ENCODE measurements at places on chromosomes 7 and 10. TPM values are rescaled to one million over a fixed set of nuclear protein-coding genes. Genes with fewer than 3 reads are reported as not detected.
A peak's percentile ranks its signal among the peaks of the same experiment; 100 is the strongest.

DNA sequence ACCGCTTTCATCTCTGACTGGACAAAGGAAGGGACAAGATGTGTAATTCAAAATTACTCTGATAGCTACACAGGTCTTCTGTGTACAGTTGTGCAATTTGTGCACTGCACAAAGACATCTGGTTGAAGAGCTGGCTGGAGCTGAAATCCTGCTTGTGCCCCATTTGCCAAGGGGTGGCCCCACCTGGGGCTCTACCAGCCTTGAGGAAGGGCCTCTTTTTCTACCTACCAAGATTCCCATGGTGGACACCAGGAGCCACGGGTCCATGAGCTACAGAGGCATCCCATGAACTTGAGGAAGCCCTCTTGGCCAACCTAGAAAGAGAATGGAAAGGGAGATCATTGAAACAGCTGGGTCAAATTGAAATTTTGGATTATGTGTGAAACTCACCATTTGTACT lies 43.2 kb downstream of the HHEX start:
- no peaks in the 10 kb centered on the region for H3K27me3 ChIP-seq
- no peaks in the 10 kb centered on the region for H3K36me3 ChIP-seq
- H3K4me3 ChIP-seq = no peak overlapping the region

DNA sequence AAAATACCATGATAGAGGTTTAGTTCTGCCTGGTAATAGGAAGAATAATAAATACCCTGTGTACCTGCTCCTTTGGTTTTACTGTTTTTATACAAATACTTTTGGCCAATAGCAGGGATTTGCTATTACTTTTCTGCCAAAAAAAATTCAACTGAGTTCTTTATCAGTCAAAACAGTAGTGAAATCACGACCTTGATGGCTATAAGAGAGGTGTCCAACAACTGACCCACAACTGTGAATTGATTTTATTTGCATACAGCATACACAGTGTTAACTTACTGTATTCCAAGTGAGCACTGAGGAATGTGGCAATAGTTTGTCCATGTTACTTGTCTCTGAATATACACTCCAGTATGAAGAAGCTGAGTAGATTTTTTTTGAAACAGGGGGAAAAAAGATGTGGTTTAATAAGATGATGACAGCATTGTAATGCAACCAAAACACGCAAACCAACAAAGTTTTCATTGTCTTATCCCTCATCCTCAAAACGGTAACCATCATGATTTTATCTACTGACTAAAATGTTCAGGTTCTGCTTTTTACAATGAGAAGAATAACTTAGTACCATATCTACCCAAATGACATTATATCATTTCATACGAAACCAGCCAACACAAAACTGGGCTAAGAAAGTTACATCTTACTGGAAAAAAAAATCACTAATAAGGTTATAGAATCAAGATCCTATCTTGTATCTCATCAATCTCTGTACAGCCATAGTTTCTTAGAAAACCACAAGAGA lies 63.3 kb downstream of the GSAP start:
- peaks cover 23% of the 10 kb centered on the region for H3K4me1 ChIP-seq
- H3K27me3 ChIP-seq = no peaks in the 10 kb centered on the region
- H3K4me3 ChIP-seq = peak overlapping the region; percentile 10
- no peak for DNase-seq
- peak overlapping the region; percentile 61 for H3K27ac ChIP-seq

The AKR1E2 gene
- not detected for total RNA-seq

- no peak overlapping the region for H3K4me3 ChIP-seq
- DNase-seq = no peak
- peaks cover 4% of the 10 kb centered on the region for H3K36me3 ChIP-seq
- no peaks in the 10 kb centered on the region for H3K27me3 ChIP-seq
- H3K27ac ChIP-seq = no peak overlapping the region
Observed at GRCh38 chr7:138513344-138513871, 53.3 kb downstream of the TRIM24 start.

DNA sequence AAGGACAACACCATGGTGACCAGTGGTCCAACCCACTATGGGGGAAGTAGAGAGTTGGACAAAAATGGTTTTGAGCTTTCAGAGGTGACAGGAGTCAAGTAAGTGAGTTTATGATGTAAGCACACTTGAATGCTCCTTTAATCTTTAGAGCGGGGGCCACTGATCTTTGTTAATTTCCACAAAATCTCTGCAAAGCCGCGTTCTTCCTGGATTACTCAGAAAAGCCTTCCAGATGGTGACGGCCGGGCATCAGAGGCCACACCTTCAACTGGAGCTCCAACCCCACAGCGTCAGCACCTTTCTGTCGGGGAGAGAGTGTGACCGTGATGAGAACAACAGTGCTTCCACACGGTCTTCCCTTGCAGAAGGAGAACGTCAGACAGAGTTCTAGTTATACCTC lies 35.2 kb upstream of the KLF6 start:
- H3K27ac ChIP-seq = no peak overlapping the region
- no peaks in the 10 kb centered on the region for H3K36me3 ChIP-seq
- H3K4me1 ChIP-seq = no peaks in the 10 kb centered on the region
- no peak for DNase-seq
- no peak overlapping the region for H3K4me3 ChIP-seq

- H3K36me3 ChIP-seq = no peaks in the 10 kb centered on the region
- H3K4me3 ChIP-seq = no peak overlapping the region
Observed at GRCh38 chr10:21953585-21954057, 49.9 kb downstream of the DNAJC1 start.

DNA sequence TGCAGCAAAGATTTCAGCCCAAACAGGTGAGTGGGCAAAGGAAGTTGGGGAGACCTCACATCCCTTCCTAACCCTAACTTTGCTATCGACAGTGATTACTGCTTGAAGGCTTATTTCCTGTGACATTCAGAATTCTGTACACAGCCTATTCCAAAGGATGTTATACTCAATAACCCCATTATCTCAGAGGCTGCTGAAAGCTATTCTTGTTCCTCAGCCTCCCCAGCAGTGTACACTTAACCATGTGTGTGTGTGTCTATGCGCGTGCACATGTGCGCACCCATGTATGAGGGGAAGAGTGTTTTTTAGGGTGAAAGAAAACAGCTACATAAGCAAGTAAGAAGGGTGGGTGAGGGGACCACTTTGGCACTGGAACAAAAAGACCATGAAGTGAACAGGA lies 90.4 kb upstream of the KCNIP2 start:
- no peak overlapping the region for H3K27ac ChIP-seq
- peaks cover 4% of the 10 kb centered on the region for H3K4me1 ChIP-seq
- no peak for DNase-seq
- peaks cover 2% of the 10 kb centered on the region for H3K36me3 ChIP-seq
- no peak overlapping the region for H3K4me3 ChIP-seq
- H3K27me3 ChIP-seq = no peaks in the 10 kb centered on the region

The PLXDC2 gene
- total RNA-seq = 0.31 TPM

The LIPF gene
- not detected for total RNA-seq

- H3K4me3 ChIP-seq = no peak overlapping the region
- H3K36me3 ChIP-seq = no peaks in the 10 kb centered on the region
- H3K27me3 ChIP-seq = no peaks in the 10 kb centered on the region
- DNase-seq = no peak
- H3K4me1 ChIP-seq = no peaks in the 10 kb centered on the region
Observed at GRCh38 chr7:117639966-117640365, 160.1 kb downstream of the CFTR start.

DNA sequence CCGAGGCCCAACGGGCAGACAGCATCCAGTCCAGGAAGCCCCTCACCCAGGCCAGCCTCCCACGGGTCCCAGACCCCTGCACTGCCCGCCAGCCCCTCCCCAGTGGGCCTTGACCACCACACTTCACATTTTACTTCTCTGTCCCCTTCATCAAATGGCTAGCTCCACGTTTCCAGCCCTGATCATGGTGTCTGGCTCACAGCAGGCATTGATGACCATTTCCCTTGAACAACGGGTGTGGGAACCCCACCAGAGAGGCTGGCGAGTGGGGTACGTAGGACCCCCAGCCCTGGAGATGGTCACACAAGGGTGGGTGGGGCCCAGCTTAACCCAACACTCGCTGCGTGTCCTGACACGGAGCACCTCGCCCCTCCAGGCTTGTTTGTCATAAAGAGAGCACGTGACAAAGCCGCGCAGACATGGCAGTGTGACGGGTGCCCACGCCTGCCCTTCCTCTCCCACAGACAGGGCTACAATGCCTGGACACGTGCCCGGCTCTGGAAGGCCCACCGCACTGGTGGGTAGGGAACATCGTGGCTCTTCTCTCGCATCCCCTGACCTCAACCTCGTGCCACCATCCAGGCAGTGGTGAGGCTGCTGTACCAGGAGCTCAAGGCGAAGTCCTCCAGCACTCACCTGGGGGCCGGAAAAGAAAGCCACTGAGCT lies 267.7 kb downstream of the MAD1L1 start:
- no peak for DNase-seq
- H3K4me3 ChIP-seq = no peak overlapping the region
- H3K36me3 ChIP-seq = peaks cover 10% of the 10 kb centered on the region

DNA sequence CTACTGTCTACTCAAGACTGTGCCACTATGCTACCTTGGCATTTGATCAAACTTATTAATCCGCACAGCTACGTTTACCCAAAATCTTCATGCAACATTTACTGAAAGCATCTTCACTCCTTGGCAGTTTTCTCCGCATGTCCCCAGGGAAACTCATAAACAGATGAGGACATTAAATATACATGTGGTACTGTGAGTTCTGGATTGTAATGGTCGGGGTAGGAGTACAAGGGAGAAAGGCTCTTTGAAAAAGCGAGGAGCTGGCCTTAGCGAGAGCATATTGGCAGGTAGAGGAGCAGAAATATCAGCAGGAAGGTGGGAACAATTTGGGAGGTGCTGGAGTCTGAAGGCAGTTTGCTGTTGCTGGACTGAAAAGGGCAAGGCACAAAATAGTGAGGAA lies 107.1 kb upstream of the NOBOX start:
- DNase-seq = no peak
- H3K36me3 ChIP-seq = no peaks in the 10 kb centered on the region
- no peak overlapping the region for H3K4me3 ChIP-seq
- H3K4me1 ChIP-seq = peaks cover 9% of the 10 kb centered on the region
- no peaks in the 10 kb centered on the region for H3K27me3 ChIP-seq

DNA sequence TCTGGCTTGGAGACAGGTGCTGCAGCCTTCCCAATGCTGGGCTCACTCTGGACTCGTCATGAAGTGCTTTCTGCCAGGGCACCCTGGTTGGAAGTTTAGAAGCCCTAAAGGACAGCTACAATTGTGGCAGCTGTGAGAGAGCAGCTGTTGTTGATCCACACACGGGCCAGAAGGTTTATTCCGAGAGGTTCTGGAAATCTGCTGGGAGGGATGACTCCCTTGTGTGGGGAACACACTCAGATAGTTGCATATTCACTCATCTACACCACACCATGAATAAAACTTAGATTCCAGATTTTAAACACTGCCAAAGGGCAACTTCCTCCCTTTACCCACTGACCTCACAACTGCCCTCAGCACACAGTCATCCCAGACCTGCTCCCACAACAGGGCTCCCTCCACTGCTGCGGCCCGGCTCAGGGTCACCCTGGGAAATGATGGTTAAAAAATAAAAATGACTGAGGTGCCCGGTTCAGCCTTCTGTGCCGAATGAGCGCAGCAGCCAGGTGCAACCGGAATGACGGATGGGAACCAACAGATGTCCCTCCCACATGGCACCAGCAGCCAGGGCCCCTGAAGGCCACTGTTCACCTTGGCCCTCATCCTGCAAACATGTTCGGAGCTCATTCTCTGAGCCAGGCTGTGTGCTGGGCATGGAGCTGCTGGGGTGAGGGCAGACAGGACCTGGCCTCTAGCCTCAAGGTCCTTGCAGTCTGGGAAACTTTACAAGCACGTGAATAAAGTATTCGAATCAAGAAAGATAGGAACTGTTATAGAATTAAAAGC lies 40.2 kb downstream of the ASB13 start:
- H3K27ac ChIP-seq = no peak overlapping the region
- no peaks in the 10 kb centered on the region for H3K36me3 ChIP-seq
- H3K27me3 ChIP-seq = peaks cover 3% of the 10 kb centered on the region

The KAZALD1 gene
- total RNA-seq = 4.3 TPM

DNA sequence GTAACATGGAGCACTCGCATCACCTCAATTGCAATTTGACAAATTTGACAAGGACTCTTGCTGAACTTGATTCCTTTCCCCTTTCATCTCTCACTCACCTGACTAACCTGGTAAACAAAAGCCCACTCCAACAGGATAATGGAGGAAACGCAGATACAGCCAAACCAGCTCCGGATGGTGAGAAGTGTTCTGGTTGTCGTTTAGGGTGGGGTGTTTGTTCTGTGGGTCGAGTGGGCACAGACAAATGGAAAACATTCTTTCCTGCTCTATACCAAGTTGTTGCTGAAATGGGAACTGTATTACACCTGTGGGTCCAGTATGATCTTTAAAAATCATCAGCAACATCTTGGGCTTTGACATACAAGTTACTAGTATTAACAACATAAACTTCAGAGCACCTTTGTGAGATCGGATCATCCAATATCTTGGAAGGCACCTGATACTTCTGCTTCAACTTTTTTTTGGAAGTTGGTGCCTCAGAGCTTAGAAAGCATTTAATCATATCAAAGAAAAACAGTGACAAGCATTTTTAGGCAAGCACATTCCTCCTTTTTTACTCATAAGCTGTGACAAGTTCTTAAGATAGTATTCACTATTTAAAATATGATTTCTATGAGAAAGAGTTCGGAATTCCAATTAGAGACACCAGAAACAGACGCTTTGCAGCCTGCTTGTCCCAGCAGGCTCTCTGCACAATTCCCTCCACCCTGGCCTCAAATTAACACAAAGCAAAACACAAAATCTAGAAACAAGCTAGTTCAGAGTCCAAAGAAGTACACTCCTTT lies 58.1 kb downstream of the CCDC186 start:
- no peaks in the 10 kb centered on the region for H3K36me3 ChIP-seq
- no peak for DNase-seq

The TSC22D4 gene
- 63.7 TPM for total RNA-seq

- H3K36me3 ChIP-seq = no peaks in the 10 kb centered on the region
- no peak overlapping the region for H3K4me3 ChIP-seq
- no peak overlapping the region for H3K27ac ChIP-seq
- no peak for DNase-seq
- peaks cover 11% of the 10 kb centered on the region for H3K4me1 ChIP-seq
Observed at GRCh38 chr7:22584179-22584578, 84.2 kb upstream of the STEAP1B start.

The OR6B1 gene
- total RNA-seq = not detected

The PRF1 gene
- 1.5 TPM for total RNA-seq

The MMP21 gene
- total RNA-seq = not detected
